ENCODE measurements at places on chromosomes 6 and 20.

DNA sequence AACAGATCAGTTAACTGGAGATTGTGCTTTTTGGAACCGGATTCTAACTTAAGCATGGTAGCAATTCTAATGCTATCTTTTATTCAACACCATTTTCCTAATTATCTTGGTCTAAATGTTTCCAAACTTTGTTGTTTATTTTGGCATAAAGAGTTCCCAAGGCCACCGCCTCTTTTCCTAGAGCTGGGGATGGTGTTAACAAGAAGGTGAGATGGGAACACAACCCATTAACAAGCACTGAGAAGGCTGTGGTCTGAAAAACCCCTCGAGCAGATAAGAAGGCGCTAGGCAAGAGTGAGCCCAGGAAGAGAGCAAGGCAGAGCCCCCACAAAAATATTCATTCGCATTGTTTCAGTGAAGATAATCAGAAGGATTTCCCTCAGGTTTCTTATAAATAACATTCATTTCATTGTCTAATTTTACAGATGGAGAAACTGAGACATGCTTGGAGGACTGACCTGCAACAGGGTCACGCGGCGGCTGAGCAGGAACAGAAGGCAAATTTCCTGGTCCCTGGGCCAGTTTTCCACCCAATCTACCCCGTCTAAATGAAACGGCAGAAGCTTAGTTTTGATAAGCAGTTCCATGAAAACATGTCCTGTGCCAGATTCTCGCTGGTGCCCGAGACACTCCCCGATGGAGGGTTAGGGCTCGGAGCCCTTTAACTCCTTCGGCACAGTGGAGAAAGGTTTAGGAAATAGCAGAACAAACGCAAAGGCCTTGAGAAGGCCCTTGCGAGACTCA, 155.6 kb downstream of the FOXC1 start:
- DNase-seq = no peak

DNA sequence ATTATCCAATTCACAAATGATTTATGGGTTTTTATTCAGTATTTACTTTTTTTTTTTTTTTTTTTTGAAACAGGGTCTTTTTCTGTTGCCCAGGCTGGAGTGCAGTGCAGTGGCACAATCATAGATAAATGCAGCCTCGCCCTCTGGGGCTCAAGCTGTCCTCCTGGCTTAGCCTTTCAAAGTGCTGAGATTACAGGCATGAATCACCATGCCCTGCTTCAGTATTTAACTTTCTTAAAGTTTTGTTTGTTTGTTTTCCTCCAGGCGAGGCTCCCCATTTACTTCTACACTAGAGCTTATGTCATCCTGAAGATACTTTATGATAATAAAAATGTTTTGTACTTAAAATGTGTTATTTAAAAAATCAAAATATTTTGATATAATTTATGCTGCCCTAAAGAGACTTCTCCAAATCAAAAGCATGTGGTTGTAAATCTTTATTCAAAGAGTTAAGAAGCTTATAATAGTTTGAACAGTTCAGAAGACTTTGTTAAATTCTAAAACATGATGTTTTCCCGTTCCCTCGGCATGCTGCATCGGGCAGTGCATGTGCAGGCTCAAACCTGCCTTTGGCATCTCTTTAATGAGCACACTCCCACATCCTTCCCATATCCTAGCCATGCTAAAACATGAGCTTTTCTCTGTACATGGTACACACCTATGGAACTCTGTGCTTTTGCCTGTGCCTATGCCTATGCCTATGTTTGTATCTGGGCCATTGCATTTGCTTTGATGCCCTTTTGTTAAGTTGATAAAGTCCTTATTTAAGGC, 11.0 kb downstream of the SMPDL3A start:
- no peak for DNase-seq

DNA sequence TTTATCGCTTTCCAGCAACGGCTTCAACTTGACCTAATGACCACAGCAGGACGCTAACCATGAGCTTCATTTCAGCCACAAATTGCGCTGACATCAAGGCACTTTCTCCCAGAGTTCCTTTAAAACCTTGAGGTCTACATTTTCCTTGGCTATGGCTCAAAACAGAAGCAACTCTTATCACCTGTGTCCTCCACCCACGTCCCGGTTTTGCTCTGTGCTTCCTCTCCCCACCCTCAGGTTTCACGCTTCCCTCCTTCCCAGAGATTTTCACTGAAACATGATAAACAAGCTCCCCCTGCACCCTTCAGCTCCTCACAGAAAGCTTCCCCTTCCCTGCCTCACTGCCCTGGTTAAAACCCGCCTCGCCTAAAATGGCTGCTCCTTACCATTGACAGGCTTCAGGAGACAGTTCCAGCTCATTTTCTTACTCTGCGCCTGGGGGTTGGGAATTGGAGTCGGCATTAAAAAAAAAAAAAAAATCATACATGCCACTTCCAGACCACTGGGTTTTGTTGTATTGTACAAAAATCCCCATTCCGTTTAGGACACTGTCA, 229.5 kb downstream of the UBE3D start:
- DNase-seq = no peak

DNA sequence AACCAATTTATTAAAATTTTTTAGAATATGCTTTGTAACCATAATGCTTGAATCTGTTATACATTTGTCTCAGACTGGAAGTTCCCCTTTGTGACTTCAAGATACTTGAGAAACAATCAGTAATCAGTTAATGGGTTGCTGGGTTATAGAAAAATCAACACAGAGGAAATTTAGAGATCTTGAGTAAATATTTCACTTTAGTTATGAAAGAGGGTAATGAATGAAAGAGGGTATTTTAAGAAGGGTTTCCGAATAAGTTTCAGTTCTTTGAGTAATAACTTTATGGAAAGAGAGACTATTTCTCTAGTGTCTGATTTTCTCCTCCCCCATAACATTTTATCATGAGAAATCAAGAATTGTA, 21.4 kb downstream of the ZFAND3 start:
- DNase-seq = no peak

- DNase-seq = no peak
Measured at GRCh38 chr6:29792123-29793035, 35.2 kb upstream of the HLA-G start.

DNA sequence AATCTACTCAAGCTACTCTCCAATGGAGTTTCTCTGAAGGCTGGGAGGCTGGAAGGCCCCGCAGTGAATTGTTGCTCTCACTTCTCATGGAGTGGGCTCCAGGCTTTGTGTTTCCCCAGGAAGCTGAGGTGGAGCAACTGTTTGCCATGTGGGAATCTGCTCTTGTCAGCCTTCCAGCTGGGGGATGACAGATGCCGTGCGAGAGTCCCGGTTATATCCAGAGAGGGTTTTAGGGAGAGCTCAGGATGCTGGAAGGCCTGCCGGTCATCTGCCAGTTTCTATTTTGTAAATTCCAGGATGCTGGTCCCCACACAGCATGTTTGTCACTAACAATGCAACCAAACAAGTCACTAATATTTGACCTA, 98.2 kb upstream of the NAA20 start:
- no peak for DNase-seq

- DNase-seq = no peak
Measured at GRCh38 chr6:41073968-41074691, 1.4 kb downstream of the NFYA start.

- peak; percentile 9 for DNase-seq
Measured at GRCh38 chr6:32118782-32119628, 9.0 kb downstream of the ATF6B start.

GRCh38 chr6:110039364-110039980, 61.4 kb downstream of the GPR6 start:
- DNase-seq = peak; percentile 67

GRCh38 chr6:101585501-101585900, 192.0 kb downstream of the GRIK2 start:
- no peak for DNase-seq

DNA sequence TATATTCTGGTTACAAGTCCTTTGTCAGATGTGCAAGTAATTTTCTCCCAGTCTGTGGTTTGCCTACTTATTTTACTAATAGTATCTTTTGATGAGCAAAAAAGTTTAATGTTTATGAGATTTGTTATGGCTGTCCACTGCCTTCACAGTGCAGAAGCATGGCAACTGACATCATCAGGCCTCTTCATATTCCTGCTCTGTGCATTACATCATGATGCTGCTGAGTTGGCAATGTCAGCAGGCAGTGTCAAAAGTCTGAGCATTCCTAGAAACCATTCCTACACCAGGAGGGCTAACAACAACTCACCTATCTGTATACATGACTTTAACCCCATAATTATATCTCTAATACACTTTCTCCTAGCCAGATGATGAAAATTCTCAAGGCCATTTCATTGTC, 10.8 kb upstream of the OR2B2 start:
- DNase-seq = no peak

- no peak for DNase-seq
Measured at GRCh38 chr6:32183030-32183429, 1.0 kb downstream of the AGER start.

GRCh38 chr6:132931936-132932514, 117.7 kb downstream of the RPS12 start:
- DNase-seq = no peak

DNA sequence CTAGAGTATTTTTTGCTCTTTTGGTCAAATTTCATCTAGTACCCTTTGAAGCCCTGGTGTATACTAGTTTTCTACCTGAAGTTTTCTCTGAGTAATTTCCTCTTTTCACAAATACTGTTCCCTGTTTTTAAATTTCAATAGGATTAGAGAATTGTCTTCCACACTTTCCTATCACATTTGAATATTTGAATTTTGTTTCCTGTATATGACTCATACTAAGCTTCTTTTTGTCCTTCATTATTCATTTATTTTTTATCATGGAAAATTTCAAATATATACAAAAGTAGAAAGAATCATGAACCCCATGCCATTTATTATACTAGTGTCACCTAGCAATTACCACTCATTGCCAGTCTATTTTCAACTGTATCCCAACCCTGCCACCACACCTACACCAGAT, 52.7 kb downstream of the LHFPL5 start:
- no peak for DNase-seq

GRCh38 chr20:44601801-44602204, 19.4 kb downstream of the PKIG start:
- no peak for DNase-seq

GRCh38 chr6:70379473-70380013, 33.8 kb upstream of the FAM135A start:
- no peak for DNase-seq

DNA sequence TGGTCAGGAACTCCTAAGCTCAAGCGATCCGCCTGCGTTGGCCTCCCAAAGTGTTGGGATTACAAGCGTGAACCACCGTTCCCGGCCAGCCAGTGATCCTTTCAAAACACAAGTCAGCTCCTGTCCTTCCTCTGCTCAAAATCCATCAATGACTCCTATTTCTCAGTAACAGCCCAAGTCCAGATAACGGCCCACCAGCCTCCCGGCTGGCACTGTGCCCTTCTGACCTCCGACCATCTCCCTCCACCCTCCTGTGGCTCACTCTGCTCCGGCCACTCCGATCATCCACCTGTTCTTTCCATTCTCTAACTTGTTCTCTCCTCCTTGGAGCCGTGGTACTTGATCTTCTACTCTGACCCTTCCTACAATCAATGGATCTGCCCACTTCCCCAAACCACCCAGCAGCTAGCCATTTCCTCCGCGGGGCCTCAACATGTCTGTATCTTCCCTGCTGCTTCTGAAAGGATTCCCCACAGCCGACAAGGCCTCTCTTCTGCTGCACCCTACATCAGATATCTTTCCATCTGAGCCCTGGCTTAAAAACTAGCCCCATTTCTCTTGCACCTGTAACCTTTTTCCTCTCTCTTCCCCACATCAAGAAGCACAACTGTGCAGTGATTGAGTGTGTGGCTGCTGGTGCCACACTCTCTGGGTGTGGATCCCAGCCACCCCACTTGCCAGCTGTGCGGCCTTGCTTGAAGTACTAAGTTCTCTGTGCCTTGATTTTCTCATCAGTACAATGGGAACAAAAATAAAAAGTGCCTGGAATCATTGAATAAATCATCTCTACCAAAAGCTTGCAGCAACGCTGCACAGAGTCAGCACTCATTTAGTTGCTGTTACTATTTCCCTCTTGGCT, 6.1 kb upstream of the ZMYND8 start:
- no peak for DNase-seq

GRCh38 chr6:119637768-119638167, 288.2 kb upstream of the MAN1A1 start:
- no peak for DNase-seq

- no peak for DNase-seq
Measured at GRCh38 chr6:62746968-62747367, 460.9 kb upstream of the KHDRBS2 start.

- DNase-seq = no peak
Measured at GRCh38 chr20:60132827-60133670, 174.8 kb downstream of the CDH26 start.

DNA sequence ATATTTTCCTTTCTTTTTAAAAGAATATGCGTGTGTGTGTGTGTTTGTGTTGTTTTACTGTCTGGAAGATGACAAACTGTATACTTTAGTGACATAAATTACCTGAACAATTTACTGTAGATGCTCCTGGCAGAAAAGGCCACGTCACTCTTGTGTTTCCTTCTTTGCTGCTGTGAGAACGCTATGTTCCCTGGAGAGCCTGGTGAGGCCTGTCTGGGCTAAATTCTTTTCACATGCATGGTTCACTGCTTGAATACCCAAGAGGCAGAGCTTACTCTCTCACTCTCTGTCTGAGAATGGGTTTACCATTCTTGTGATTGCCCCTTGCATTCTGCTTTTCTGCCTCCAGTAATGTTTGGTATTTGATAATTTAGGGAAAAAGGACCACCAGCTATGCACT, 64.3 kb downstream of the EDN1 start:
- no peak for DNase-seq

DNA sequence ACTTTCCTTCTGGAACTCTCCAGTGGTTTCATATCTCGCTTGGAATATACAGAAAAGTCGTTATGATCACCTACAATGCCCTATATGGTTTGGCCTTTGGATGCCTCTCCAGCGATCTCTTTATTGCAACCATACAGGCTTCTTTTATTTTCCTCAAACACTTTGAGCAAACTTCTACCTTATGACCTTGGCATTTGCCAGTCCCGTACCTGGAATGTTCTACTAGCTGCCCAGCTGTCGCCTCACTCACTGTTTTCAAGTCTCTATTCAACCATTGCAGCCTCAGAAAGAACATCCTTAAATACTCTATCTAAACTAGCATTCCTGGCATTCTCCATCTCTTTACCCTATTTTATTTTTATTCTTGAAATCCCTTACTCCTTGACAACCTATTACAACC, 50.4 kb upstream of the NEDD9 start:
- DNase-seq = no peak

GRCh38 chr6:150925590-150925928, 60.1 kb downstream of the MTHFD1L start:
- no peak for DNase-seq

- peak; percentile 46 for DNase-seq
Measured at GRCh38 chr6:20868397-20869096, 334.3 kb downstream of the CDKAL1 start.

DNA sequence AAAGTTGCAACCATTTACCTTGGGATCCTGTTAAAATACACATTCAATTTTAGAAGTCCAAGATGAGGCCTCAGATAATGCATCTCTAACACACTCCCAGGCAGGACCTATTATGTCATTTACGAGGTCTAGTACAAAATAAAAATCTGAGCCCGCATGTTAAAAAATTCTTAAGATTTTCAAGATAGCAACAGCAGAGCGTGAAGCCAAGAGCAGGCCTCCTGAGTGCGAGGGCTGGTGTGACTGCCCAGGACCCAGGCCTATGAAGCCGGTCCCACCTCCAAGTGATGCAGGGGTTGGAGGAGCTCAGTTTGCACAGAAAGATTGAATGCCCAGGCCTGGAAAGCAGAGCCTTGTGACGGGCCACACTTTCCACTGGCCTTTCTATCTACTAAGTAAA, 211.1 kb upstream of the KCNQ5 start:
- no peak for DNase-seq

GRCh38 chr6:34900321-34901031, 11.4 kb downstream of the ANKS1A start:
- DNase-seq = no peak

- DNase-seq = no peak
Measured at GRCh38 chr6:38420207-38420606, 219.5 kb downstream of the BTBD9 start.
